Cardiac fibroblast (primary cell): ENCODE measurements at places on chromosomes 16 and 17.

- no peak for DNase-seq
These were observed 868 bp downstream of the CCDC154 start for GRCh38 chr16:1443403-1443973.

- no peak for DNase-seq
These were observed 1.2 kb downstream of the PNPO start for GRCh38 chr17:47942568-47942967.

GRCh38 chr17:61635913-61636432, 45.0 kb upstream of the NACA2 start:
- DNase-seq: peak; percentile 74

DNA sequence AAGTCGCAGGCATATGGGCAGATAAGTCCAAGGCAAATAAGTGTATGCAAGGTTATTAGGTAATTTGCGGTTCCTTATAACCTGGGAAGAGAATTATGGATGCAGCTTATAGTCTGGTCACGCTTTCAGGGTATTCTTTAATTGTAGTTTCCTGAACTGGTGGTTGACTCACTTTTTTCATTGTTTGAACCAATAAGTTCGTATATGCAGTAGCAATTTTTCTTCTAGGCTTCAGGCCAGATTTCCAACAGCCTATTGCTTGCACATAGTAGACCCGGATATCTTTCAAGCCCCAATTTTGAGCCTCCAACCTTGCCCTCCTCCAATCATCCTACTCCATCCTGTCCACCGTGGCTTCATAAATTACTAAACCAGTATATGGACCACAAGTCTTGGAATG, 12.8 kb downstream of the CEP95 start:
- no peak for DNase-seq

- no peak for DNase-seq
These were observed 17.0 kb downstream of the MFSD6L start for GRCh38 chr17:8782176-8782575.

- DNase-seq: peak; percentile 13
These were observed 73.3 kb upstream of the IRX6 start for GRCh38 chr16:55250701-55251100.

- DNase-seq: peak; percentile 91
These were observed 487.4 kb upstream of the SOX9 start for GRCh38 chr17:71633391-71633849.

GRCh38 chr17:57067162-57067561, 17.9 kb upstream of the AKAP1 start:
- DNase-seq: no peak
